ENCODE measurements at places on chromosomes 6 and 20.

DNA sequence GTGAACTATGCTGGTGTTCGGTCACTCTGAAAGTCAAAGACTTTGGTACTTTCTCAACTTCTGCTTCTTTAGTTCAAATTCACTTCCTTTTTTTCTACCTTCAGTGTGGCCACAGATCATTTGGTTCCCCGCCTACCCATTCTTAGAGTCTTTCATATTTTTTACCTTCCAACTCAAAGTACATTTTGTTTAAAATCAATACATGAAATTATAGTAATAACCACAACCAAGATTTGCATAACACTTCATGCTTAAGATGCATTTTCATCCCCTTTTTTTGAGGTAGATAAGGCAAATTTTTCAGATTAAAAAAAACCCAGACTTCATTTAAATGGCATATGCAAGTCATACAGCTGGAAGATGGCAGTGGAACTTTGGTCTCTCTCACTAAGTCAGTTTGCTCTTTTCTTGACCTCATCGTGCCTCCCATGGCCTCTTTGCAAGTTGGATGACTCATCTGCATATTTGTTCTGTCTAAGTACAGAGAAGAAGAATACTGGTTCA lies 11.9 kb upstream of the CNR1 start:
- no peak for DNase-seq

- no peak for DNase-seq
Measured at GRCh38 chr6:43985329-43985728, 141.9 kb downstream of the MRPL14 start.

GRCh38 chr6:102300350-102300749 lies 906.8 kb downstream of the GRIK2 start:
- no peak for DNase-seq

DNA sequence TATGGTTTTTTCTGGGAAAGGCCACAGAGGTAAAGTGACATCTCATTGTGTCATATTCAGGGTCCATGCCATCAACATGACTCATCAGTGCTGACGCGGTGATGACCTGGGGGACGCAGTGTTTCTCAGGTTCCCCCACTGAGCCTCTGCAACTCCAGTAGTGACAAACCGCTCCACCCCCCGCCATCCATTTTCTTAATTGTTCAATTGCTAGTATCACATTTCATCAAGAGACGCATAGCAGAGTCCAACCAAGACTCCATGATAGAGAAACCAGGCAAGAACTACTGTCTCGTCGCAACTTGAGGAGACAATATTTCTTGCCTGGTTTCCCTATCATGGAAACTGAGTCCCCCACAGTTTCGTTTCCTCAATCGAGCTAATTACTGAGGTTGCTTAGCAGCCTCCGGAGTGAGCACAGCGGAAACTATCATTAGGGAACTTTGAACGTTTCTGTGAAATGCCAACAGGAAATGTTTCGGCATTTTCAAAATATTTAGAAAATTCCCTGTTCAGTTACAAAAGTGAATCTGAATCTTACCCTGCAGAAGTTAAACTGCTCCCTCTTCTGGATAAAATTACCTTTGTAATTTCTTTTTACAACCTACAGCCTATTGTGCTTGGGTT lies 12.2 kb upstream of the SERPINB1 start:
- DNase-seq: peak; percentile 27

- DNase-seq: no peak
Measured at GRCh38 chr6:36130667-36131510, 576 bp downstream of the MAPK13 start.

GRCh38 chr6:129009851-129010250 lies 126.9 kb downstream of the LAMA2 start:
- no peak for DNase-seq

DNA sequence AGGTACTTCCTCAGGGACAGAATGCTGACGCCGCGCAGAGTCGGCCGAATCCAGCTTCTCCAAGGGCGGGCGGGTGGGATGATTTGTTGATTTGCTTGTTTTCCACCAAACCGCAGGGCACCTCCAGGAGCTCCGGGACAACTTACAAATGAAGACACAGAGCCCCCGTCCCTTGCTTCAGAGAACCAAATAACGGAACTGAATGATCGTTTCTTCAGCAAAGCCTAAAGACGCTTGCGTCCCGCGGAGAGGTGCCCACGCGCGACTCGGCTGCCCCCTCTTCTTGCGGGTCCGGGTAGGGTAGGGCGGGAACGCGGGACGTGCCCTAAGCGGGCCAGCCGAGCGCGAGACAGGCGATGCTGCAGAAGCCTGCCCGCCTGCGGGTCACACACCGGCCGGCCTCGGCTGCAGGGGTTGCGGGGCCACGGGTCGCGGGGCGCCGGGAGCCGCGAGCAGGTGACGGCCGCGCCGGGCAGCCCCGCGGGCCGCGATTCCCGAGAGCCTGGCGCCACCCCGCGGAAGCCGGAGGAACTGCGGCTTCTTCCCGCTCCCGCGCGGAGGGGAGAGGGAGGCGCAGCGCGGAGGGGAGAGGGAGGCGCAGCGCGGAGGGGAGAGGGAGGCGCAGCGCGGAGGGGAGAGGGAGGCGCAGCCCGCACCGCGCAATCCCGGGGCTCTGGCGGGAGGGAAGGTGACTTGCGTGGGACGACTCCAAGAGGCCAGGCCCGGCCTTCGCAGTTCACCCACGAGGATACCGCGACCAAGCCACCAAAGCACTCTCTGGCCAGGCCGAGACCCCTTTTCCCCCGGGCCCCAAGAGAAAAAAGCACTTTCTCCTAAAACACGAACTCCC lies 7.7 kb upstream of the FOXF2 start:
- DNase-seq: peak; percentile 5

GRCh38 chr6:168560126-168560525 lies 119.1 kb downstream of the SMOC2 start:
- DNase-seq: no peak

DNA sequence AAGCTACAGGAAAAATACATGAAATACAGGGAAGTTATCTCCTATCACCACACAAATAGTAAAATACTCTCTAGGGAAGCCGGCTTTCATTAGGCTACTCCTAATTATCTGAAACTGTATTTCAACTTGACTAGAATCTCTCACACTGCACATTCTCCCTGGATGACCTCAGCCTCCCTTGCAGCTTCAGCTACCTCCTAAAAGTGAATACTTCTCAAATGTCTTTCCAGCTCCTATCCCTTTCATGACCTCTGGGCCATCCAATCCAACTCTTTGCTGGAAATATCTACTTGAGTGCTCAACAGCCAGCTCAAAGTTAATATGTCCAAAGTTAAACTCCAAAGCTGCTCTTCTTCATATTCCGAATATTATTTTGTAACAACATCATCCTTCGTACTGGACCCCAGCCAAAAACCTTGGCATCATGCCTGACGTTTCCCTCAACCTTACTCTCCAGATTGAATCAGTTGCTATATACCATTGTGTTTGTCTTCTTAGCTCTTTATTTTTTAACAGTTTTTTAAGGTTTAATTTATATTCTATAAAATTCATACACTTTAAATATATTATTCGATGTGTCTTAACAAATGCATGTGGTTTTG lies 29.4 kb upstream of the KIF6 start:
- DNase-seq: no peak

GRCh38 chr6:110859335-110859792 lies 15.2 kb upstream of the AMD1 start:
- no peak for DNase-seq

DNA sequence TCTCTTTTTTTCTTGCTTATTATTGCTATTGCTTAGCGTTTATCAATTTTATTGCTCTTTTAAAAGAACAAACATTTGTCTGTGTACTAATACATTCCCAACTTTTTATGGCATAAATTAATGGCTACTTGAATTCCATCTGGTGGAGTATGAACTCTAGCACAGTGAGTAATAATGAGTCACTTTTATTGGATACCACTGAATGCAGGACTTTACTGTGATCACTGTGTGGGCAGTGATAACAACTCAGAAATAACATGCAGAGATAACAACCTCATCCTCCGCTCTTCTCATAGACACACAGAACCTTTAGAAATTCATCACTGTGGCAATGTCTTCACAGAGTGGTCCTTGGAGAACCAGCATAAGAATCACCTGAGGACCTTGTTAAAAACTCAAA lies 174.9 kb upstream of the PRND start:
- DNase-seq: no peak

DNA sequence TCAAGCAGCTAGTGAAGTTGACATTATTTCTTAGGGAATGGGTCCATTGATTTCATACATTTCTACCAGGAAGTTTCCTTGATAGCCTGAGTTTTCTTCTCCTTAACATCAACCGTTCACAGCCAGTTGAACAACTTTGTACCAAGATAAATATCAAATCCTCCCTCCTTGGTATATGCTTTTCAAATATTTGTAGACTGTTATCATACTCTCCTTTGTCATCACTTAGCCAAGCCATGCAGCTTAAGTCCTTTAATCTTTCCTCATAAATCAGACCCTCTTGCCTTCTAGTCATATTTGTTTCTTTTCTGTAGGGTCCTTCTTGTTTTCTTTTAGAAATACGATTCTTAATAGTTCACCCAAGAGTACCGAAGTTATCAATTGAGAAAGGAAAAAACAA lies 25.6 kb downstream of the RFX6 start:
- no peak for DNase-seq

DNA sequence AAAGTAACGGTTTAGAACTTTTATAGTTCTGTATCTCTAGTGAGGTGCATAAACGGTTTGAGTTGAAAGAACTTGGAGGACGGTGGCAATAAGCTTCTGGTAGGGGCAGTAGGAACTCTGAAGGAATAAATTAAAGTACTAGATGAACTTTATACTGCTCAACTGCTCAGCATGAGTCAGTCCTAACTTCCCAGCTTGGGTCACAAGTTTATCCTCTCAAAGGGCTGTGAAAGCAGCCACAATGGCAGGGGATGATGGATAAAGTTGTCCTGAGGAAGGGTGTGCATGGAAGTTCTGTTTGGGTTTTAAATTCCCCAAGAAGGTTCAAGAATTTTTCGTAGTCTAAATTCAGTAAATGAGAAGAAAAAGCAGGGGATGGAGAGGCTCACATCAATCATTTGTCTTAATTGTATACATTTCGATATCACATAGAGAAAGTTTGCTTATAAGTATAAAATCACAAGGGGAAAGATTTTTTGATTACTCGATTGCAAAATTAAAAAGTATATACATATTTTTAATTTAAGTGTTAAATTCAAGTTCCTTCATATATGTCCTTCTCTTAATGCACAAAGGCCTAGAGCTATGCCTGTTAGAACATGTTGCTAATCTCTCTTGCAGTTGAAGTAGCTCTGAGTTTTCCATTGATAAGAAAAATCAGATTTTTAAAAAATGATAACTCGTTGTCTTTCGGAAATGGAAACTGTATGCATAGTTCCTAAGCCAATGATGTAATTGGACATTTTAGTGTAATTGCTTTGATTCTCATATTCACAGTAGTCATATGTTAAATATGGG lies 55.3 kb upstream of the JAG1 start:
- DNase-seq: no peak

GRCh38 chr20:60055740-60056139 lies 97.5 kb downstream of the CDH26 start:
- no peak for DNase-seq

- DNase-seq: no peak
Measured at GRCh38 chr6:107679457-107679856, 144.7 kb downstream of the SCML4 start.

DNA sequence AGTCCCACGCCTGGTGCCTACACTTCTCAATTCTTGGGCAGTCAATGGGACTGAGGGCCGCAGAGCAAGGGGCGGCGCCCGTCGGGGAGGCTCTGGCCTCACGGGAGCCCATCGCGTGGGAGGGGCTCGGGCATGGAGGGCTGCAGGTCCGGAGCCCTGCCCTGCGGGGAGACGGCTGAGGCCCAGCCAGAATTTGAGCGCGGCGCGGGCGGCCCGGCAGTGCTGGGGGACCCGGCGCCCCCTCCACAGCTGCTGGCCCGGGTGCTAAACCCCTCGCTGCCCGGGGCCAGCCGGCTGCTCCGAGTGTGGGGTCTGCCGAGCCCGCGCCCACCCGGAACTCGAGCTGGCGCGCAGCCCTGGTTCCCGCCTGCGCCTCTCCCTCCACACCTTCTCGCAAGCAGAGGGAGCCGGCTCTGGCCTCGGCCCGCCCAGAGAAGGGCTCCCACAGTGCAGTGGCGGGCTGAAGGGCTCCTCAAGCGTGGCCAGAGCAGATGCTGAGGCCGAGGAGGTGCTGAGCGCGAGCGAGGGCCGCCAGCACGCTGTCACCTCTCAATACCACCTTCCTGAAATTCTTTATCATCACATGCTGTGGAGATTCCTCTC lies 58.5 kb downstream of the BAK1 start:
- DNase-seq: no peak

DNA sequence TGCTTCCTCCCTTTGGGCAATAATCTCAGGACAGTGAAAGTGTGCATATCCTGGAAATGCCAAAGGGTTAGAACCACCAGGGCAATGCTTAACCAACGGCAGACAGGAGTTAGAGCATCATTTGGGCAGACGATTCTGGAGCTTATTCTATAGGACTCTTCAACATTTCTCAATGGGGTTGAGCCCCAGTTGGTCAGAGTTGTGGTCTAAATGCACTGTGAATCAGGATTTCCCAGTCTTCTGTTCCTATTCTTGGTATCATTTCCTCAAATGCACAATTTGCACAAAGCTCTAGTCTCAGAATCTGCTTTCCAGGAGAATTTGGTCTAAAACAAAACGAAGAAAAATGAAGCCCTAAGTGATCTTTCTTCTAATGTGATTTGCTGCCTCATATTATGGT lies 389.6 kb upstream of the JAG1 start:
- no peak for DNase-seq

DNA sequence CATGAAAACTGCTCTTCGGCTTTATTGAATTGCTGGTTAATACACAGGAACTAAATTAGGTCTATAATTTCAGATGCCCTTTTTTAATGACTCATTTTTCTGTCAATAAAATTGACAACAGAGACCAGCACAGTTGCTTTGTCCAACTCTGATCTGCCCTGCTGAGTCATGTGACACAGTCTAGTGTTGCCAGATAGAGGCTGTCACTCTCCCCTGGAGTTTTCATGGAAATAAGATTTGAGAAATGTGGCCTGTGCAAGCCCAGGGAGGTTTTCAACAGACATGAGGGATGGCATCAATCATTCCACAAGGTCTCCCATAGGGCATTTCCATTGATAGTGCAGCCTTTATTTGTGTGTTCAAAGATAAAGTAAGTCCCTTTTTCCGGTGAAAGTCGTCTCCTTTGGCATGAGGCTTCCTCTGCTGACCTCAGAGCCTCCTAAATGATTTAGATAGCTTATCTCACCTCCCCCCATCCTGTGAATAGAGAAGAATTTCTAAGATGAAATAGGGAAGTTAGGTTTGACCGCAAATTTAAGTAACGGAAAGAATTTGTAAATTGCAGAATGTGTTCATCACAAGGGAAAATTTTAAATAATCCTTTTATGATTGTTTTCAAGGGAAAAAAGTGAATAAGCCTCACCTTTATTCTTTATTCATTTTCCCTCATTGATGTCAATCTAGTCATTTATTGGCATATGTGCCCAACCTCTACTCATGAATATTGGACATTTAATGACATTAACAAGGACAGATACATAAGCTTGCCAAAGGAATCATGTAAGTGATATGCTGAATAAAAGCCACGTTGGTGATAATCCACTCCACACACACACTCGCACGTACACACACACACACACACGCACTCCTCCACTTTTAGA lies 277.7 kb downstream of the ADGB start:
- DNase-seq: peak; percentile 10

- DNase-seq: peak; percentile 51
Measured at GRCh38 chr6:135030532-135031178, 24.0 kb downstream of the HBS1L start.

Data from hematopoietic multipotent progenitor cell treated with erythropoietin and hydrocortisone succinate and interleukin-3 and kit ligand, for 15 days (in vitro differentiated cells).